ENCODE measurements at places on chromosomes 5 and 9.
A peak's percentile ranks its signal among the peaks of the same experiment; 100 is the strongest.

GRCh38 chr5:153542536-153542935 lies 52.1 kb downstream of the GRIA1 start:
- DNase-seq: no peak

DNA sequence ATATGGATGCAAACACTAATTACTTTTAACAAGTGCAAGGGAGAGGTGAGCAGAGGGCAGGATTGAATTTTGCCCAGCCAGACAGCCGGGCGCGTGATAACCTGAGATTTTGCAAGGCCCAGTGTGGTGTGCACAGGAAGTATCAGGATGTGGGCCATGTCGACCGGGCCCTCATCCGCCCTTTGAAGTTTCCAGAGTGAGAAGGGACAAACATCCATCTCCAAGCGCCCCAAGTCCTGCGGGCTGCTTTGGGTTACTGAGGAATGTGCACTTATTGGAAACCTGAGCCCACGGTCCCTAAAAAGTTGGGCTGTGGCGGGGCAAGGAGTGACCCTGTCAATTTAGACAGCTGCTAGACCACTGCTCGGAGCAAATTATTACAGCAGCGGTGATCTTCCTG lies 272.2 kb upstream of the IRX2 start:
- DNase-seq: no peak

GRCh38 chr9:129838707-129839259 lies 3.5 kb downstream of the USP20 start:
- no peak for DNase-seq

DNA sequence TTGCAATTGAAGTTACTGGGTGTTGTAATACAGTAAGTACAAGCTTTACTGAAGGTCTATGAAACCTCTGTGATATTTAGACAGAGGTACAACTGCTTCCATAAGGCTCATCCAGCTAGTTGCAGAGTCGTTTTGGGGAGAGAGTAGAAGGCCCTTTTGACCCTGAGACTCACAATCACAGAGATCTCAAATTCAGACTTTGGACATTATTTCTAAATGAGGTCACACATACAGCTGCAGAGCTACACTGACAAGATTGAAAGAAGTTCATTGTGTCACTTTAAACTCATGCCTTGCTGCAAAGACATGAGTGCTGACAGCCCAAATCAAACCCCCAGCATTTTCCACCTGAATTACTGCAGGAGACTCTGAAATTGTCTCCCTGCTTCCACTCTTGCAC lies 205.9 kb upstream of the TMEM161B start:
- no peak for DNase-seq

- DNase-seq: no peak
These were observed 54.3 kb downstream of the ASS1 start for GRCh38 chr9:130498918-130499698.

GRCh38 chr9:38687389-38687842 lies 32.5 kb downstream of the FAM240B start:
- peak; percentile 4 for DNase-seq

GRCh38 chr5:170509348-170509660 lies 5.5 kb downstream of the KCNIP1 start:
- no peak for DNase-seq

DNA sequence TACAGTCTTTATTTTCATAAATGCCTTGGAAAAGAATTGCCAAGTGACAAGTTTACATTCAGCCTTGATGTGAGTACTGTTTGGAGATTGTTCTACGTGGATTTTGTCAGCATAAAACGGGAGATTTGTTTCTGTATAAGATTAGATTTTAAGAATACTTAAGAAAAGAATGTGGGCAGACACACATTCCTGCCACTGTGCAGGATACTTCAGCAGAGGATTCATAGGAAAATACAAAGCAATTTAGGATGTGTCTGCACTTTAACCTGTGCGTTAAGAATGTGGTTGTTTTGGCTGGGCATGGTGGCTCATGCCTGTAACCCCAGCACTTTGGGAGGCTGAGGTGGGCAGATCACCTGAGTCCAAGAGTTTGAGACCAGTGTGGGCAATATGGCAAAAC lies 37.2 kb downstream of the GPR107 start:
- DNase-seq: no peak

DNA sequence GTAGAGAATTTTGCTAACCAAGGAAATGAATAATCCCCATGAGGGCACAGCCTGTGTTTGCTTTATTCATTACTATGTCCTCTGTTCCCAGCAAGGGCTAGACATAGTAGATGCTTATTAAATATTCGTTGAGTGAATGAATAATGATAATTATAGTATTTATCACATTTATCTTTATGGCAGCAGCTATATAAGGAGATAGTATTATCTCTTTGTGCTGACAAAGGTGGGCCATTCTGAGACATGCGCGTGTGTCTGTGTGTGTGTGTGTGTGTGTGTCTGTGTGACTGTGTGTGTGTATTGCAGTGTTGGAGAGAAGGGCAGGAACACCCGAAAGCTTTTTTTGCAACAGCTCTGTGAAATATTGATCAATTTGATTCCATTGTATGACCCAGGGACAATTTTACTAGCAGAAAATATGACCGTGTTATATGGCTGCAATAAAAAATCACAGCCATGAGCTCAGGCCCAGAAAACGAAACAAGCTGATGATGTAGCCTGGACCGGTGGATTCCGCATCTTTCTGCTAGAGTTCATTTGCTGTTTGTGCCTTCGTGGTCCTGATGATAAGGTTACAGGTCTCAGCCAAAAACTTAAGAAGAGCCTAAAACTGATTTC lies 39.8 kb downstream of the ZNF618 start:
- no peak for DNase-seq

- no peak for DNase-seq
These were observed 4.3 kb downstream of the GFM2 start for GRCh38 chr5:74762599-74762998.

DNA sequence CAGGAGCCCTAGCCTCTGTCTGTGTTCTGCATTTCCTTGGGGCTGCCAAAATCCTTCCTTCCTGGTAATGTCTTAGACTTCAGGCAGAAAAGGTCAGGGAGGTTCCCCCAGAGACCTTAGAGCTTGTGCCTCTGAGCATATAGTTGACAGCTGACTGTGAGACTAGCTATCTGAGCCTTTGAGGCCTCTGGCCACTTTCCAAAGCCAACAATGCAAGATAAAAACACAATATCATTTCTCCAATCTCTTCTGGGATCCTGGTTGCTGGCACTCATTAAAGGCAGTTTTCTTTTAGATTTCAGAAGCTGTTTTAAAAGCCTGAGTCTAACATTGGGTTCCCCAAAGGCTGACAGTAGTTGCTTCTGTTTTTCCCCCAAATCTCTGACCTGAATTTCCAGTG lies 13.2 kb upstream of the GLRA1 start:
- no peak for DNase-seq

DNA sequence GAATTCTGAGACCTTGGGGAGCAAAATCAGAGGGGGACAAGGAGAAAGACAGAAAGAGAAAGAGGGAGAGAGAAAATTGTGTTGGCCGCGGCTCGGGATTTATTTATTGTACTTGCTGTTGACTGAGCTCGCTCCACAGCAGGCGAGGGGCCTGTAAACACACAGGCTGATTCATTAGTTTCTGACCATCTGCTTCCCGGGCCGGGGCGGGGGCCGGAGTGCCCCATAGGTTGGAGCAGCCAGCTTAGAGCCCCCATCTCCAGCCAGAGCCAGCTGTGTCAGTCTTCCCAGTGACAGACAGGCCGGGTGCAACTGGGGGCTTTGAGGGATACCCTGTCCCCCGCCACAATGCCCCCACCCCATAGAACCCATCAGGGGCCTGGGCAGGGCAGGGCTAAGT lies 30.9 kb downstream of the NTNG2 start:
- no peak for DNase-seq

GRCh38 chr9:75451505-75451904 lies 363.2 kb downstream of the OSTF1 start:
- no peak for DNase-seq

DNA sequence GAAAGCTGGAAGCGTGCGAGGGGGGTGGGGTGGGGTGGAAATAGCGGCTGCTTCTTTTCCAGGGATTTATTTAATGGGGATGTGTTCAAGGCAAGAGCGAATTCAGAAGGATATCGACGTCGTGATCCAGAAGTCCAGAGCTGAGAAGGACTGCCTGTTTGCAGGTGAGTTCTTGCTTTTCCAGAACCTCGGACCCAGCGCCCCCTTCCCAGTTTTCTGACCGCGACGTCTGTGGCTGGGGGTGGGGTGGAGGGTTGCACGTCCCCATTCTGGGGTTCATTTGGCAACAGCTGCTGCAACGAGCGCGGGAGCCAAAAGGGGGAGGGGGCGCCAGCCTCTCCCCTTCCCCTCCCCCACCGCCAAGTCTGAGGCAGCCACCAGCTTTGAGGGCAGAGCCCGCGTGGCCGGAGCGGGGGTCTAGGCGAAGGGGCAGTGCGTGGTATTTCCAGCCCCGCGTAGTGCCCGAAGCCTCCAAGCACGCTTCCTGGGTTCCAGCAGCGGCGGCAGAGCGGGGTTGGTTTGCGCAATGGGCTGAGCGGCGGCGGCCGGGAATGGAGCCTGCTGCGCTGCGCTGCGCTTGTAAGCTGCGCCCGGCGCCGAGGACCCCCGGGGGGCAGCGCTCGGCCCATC lies 701 bp downstream of the PARP8 start:
- DNase-seq: peak; percentile 41

DNA sequence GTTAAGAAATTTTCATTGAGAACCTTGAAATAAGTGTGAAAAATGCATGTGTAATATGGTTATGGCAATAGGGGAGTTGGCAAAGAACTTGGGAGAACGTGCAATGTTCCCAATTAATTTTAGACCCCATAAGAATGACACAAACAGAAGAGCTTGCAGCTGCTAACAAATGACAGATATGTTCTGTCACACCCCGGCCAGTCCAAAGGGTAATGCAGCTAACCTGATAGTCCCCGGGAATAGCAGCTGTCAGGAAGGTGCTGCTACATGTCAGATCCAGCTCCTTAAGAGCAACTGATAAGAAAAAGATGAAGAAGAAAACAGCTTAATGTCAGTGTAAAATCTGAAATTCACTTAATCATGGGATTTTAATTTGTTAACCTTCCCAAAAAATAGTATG lies 30.4 kb downstream of the SEMA5A start:
- DNase-seq: no peak

GRCh38 chr5:138696501-138696900 lies 56.7 kb upstream of the CTNNA1 start:
- no peak for DNase-seq

GRCh38 chr5:77322406-77322805 lies 111.9 kb downstream of the PDE8B start:
- no peak for DNase-seq

DNA sequence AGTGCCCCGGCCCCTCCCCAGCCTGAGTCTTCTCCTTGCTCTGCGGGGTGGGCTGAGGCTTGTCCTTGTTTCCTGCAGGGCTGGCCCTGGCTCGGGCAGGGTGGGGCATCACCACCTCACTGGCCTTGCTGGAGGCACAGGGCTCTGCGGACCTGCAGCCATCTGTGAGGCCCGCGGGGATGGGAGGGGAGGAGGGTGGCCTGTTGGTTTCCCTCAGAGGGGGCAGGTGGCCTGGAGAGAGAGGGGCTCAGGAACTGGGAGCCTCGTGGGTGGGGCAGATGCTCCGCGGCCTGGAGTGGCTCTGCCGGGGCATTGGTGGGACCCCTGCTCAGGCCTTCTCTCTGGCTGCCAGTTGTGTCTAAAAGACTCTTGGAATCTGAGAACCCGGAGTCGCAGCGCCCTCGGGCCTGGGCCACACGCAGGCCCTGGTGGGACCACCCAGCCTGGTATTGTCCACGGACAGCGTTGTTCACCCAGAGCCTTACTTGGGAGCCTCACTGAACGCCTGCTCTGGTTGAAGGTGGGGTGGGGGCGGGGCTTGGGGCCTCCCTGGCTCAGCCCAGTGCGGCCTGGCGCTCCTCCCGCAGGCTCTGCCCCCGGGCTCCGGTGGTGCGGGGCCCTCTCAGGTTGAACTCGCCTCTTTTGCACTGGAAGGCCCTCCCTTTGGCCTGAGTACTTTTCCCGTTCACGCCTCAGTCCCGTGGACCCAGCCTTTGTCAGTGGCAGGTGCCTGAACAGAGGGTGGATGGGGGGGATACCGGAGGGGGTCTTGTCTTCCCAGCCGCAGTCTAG lies 111.3 kb downstream of the RXRA start:
- DNase-seq: no peak

- no peak for DNase-seq
These were observed 2.3 kb upstream of the OTP start for GRCh38 chr5:77640589-77641396.

- DNase-seq: no peak
These were observed 52.1 kb upstream of the FAM169A start for GRCh38 chr5:74918232-74918669.

GRCh38 chr9:124549016-124549415 lies 41.8 kb upstream of the NR5A1 start:
- DNase-seq: no peak

GRCh38 chr5:138701678-138702077 lies 51.5 kb upstream of the CTNNA1 start:
- DNase-seq: no peak

DNA sequence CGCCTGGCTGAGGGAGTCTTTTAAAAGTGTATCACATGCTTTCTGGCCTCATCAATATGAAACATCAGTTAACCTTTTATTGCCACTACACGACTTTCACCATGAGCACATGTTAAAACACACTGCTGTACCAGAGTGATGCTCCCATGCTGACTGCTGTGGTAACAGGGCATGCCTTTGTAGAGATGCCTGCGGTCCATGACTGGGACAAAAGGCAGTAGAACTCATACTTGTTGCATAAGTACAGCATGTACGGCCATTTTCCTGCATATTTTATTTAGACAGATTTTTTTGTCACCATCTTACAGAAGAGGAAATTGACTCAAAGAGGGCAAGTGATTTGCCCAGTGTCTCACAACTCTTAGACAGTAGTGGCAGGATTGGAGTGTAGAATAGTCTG lies 105.7 kb upstream of the ADAMTSL1 start:
- no peak for DNase-seq

- no peak for DNase-seq
These were observed 382.6 kb upstream of the DAP start for GRCh38 chr5:11143456-11144267.

GRCh38 chr5:6660688-6661087 lies 27.4 kb downstream of the SRD5A1 start:
- DNase-seq: no peak

DNA sequence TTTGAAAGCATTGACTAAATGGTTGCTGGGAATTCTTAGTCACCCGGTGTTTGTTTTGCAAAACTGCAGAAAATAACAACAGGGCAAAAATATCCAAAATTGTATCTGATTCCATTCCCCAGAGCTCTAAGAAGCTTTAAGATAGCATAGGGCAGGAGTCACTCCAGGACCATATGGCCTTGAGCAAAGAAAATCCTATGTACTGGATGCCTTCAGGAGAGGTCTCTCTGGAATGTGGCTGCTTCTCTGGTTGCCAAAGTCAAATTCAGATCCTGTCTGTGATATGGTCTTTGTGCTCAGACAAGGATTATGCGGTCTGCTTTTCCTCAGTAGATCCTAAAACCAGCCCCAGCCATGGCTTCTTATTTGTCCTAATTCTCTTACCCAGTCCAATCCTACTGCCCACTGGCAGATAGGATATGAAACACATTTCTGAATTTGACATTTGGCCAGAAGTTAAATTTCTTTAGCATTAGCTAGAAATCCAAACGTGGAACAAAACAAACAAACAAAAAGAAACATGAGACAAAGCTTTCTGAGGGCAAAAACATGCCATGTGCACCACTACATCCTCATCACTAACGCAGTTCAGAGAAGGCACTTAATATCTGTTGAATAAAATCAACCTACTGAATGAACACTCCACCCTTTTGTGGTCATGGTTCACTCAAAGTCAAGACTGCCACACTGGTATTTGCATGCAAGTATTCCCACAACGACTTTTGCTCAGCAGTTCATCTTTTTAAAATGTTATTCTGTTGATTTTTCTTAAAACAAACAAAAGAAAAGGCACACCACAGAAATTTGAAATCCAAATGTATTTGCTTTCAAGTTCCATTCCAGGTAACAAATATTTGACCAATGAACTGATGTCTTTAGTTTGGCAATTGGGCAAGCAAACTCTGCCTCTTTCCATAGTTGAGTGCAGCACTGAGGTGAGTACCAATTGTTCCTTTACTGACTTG lies 165.7 kb downstream of the TRPM6 start:
- DNase-seq: no peak

All from T-helper 9 cell (primary cell).